Stomach (tissue), 19 donors: ENCODE measurements at places on chromosomes 4 and X. TPM values are rescaled to one million over a fixed set of nuclear protein-coding genes. Genes with fewer than 3 reads are reported as not detected.

DNA sequence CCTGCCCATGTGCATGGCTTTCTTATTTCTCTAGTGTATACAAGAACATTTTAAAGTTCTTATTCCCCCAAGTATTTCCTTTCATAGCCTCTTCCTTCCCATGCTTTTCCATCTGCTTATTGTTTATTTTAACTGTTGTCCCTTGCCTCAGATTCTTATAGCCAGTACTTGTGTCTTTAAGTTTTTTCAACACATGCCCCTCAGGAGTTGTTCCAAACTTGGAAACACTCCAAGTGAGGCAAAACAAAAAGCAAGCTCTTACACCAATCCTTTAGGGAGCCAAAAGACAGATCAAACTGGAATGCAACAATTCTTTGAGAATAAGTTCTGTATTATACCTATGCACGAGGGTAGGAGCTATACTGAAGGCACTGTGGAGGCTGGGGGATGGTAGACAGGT lies 222.0 kb upstream of the STK26 start:
- no peak for DNase-seq

GRCh38 chr4:155491336-155492120 lies 114.8 kb upstream of the MAP9 start:
- no peak for DNase-seq

- no peak for DNase-seq
These were observed 223.6 kb downstream of the MGST2 start for GRCh38 chr4:139889264-139889663.

GRCh38 chr4:147550626-147551246 lies 66.5 kb upstream of the TMEM184C start:
- DNase-seq = no peak

DNA sequence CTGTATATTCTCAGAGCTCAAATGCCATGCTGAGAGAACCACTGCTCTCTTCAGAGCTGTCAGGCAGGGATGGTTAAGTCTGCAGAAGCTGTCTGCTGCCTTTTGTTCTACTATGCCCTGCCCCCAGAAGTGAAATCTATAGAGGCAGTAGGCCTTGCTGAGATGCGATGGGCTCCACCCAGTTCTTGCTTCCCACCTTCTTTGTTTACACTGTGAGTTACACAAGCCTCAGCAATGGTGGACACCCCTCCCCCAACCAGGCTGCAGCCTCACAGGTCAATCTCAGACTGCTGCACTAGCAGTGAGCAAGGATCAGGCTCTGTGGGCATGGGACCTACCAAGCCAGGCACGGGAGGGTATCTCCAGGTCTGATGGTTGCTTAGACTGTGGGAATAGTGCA lies 271.6 kb downstream of the CENPC start:
- DNase-seq = no peak

- peak; percentile 96 for DNase-seq
These were observed at the start of gene ZMYM3 for GRCh38 chrX:71254092-71254963. Gene ZMYM3 (minus strand): TSS chrX:71254140. CDS start chrX:71253255, 885 bp downstream.

GRCh38 chrX:41276661-41277506 lies 57.1 kb upstream of the DDX3X start:
- no peak for DNase-seq

DNA sequence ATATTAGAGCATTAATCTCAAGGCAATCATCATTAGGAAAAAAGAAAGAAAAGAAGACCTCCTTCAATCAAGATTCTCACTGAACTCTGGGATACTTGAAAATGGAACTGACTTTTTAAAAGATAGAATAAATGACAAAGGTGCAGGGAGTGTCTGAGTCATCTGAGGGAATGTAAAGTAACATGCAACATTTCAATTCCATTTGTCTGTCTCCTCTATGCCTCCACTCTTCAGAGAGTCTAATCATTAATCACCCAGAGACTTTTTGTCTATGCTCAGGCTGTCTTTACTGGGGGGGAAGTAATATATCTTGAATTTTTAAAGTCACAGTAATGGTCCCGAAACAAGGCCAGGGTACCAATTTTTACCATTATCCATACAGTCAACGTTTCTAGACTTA lies 55.0 kb upstream of the PACRGL start:
- no peak for DNase-seq

- DNase-seq = no peak
These were observed 18.3 kb upstream of the IL21 start for GRCh38 chr4:122639181-122639580.

GRCh38 chr4:56301181-56301996 lies 85.9 kb downstream of the AASDH start:
- DNase-seq = peak; percentile 93

DNA sequence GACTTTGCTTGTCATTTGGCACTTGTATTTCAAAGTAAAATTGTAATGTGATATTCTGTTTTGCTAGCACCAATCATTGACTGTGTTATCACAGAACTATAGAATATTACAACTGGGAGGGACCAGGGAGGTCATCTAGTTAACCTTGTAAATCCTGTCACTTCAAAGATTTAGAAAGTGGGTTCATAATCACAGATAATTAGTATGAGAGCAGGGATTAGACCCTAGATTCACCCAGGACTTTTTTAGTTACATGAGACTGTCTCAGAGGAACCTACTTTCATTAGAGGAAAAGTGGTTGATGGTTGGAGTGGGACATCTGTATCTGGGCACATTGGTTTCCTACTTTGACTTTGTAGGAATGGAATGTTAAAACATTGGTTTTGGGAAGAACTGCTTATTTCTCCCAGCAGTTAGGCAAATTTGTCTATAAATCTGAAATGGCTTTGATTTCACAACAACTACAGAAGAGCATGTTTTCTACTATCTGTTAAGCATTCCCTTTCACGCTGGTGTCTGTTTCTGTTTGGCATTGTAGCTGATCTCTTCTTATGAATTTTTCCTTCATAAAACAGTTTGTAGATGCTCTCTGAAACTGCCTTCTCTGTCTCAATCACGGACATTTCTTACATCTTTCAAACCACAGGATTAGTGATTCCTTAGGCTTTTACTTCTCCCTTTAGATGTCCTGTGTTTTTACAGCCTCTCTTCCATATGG lies 144.1 kb downstream of the DIPK2B start:
- no peak for DNase-seq

CLDN2 gene
- total RNA-seq = not detected

SSX1 gene
- not detected for total RNA-seq

GLUD2 gene
- 1.7 TPM for total RNA-seq

IBSP gene
- not detected for total RNA-seq
